Activated T-cell treated with anti-CD3 and anti-CD28 coated beads, Interleukin-2, amount 50 U/mL, for 24 hours (primary cell): ENCODE measurements at places on chromosomes 2 and 18.

- DNase-seq = no peak
Observed at GRCh38 chr2:44549099-44549471, 187.3 kb downstream of the CAMKMT start.

- no peak for DNase-seq
Observed at GRCh38 chr18:11906176-11906575, 1.9 kb downstream of the MPPE1 start.

- DNase-seq = no peak
Observed at GRCh38 chr2:80019571-80020460, 284.7 kb downstream of the LRRTM1 start.

- no peak for DNase-seq
Observed at GRCh38 chr2:191231995-191232394, 13.2 kb upstream of the MYO1B start.

DNA sequence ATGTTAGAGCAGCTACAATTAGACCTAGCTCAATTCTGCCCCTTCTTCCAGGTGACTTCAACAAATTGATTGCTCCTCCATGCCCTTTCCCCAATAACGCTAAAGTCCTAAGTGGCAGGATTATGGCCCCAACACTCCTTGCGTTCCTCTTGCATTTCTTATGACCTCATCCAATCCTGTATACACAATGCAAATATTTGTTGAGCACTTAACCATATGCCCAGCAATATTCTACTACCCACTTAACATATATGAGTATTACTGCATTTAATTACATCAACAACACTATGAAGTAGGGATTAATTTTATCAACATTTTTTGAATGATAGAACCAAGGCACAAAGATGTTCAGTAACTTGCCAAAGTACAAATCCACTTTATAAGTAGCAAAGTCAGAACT is 54.2 kb upstream of the ACVR2A start:
- DNase-seq = no peak

GRCh38 chr2:72291059-72291458 is 143.4 kb upstream of the CYP26B1 start:
- DNase-seq = no peak

DNA sequence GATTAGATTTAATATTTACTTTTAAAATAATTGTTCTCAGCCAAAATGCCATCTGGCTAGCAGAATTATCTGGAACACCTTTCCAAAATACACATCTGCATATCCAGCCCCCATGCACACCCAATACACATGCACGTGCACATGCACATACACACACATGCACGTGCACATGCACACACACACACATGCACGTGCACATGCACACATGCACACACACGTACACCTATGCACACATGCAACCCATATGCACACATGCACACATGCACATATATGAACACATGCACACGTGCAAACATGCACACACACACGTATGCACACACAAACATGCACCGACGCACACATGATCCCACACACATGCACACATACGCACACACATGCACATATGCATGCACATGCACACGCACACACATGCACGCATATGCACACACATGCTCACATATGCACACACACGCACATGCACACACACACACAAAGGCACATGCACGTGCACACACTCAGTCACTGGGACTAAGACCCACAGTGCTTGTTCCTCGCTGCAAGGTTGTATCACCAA is 53.5 kb downstream of the COPS8 start:
- no peak for DNase-seq
